Inflammatory macrophage treated with lipopolysaccharide for 4 hours (primary cell): ENCODE measurements at places on chromosomes 13 and 19.
A peak's percentile ranks its signal among the peaks of the same experiment; 100 is the strongest.

- DNase-seq, result no peak
Observed at GRCh38 chr13:111856571-111856970, 210.4 kb upstream of the SOX1 start.

- DNase-seq, result no peak
Observed at GRCh38 chr13:21246761-21247452, 70.4 kb downstream of the MRPL57 start.

DNA sequence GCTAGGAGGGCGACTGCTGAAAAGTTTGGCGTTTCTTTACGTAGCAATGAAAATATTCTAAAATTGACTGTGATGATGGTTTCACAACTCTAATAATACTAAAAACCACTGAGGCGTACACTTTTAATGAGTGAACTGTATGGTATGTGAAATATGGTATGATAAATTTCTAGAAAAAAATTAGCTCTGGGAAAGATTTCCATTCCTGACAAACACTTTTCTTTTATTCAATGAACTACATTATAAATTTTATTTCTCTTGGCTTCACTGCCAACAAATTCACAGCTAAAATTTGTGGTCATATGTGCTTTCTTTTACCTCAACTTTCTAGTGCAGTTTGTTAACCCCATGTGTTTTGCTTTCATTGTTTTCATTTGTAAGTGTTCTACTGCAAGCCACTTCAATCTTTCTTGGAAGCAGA lies 11.1 kb downstream of the ZC3H13 start:
- no peak for DNase-seq

DNA sequence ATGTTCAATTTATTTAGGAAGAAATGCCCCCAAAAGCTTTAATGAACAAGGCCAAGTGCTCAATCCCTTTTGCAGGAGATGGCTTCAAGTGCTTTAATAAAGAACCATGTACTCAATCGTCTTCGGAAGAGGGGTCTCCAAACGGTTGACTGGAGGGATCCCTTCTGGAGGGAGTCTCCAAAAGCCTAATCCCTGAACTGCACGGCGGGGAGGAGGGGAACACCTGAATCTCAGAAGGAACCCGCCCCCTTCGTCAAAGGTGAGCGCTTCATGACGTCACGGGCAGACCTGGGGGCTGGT lies 505 bp downstream of the PAF1 start:
- no peak for DNase-seq

GRCh38 chr19:508204-509150 lies 1.2 kb downstream of the TPGS1 start:
- no peak for DNase-seq

DNA sequence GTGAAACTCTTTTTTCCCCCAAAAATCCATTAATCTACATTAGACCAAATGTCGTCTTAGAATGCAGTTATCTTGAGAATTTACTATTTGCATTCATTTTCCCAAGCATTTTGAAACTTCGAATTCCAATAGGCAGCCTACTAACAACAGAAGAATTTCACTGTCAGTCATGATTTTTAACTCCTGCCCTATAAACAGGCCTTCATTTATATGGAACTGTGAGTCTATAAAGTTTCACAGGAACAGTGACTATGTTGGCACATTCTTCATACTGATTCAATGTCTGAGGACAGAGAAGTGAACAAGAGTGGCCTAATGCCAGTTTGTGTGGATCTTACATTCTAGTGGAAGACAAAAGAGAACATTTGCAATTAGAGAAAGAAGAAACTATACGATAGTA lies 198.0 kb downstream of the PCDH17 start:
- DNase-seq, result no peak

GRCh38 chr13:21850013-21851006 lies 179.4 kb downstream of the FGF9 start:
- no peak for DNase-seq

- no peak for DNase-seq
Observed at GRCh38 chr19:48646722-48647216, 782 bp upstream of the CA11 start.

GRCh38 chr19:47719047-47719859 lies 6.0 kb downstream of the EHD2 start:
- no peak for DNase-seq

- no peak for DNase-seq
Observed at GRCh38 chr19:48988860-48989259, 4.2 kb downstream of the GYS1 start.

DNA sequence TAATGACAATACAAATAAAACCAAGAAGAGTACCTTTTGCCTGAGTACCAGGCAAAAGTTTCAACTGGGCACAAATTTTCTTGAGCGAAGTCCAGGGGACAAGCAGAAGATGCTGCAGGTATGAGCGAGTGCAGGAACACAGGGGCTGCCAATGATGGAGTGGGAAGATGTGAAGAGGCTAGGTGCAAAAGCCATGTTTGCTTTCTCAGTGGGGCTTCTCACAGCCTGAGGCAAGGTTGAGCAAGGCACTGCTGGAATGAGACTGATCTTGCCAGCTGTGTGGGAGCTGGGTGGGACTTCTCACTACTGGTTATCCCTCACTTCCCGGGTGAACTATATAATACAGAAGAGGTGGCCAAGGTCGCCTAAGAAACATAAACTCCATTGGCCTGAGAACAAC lies 1200.7 kb downstream of the SLITRK1 start:
- DNase-seq, result no peak

DNA sequence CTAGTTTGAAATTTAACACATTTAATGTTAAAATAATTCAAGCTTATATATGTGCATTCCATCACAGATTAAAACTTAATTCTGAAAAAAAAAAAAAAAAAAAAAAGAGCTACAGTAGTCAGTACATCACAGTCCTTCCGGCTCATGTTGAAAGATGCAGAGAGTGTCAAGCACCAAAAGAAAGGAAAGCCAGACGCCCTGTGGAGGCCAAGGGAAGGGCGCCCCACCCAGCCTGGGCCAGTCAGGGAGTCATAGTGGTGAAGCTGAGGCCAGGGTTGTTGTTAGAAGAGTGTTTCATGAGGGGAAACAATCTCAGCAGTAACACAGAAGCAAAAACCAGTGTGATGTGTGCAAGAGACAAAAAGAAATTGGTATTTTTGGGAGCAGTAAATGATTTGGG lies 375.3 kb downstream of the MTUS2 start:
- DNase-seq, result no peak

GRCh38 chr19:40737102-40737644 lies 13.1 kb downstream of the ACTMAP start:
- no peak for DNase-seq

DNA sequence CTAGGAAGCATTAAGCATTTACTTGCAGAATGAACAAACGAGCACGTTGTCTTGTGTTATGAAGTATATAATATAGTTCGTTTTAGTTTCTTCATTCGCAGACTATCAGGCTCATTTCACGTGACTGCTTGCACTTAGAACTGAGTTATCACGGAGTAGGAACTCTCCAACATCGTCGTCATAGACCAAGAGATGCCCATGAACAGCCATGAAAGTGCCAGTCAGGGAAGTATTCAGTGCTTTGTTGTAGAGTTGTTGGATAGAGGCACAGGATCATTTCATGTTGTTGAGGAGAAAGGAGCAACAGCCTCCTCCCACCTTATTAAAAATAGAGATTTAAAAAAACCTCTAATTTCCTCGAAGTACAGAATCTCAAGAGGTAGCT lies 977 bp upstream of the IL17D start:
- peak; percentile 43 for DNase-seq

DNA sequence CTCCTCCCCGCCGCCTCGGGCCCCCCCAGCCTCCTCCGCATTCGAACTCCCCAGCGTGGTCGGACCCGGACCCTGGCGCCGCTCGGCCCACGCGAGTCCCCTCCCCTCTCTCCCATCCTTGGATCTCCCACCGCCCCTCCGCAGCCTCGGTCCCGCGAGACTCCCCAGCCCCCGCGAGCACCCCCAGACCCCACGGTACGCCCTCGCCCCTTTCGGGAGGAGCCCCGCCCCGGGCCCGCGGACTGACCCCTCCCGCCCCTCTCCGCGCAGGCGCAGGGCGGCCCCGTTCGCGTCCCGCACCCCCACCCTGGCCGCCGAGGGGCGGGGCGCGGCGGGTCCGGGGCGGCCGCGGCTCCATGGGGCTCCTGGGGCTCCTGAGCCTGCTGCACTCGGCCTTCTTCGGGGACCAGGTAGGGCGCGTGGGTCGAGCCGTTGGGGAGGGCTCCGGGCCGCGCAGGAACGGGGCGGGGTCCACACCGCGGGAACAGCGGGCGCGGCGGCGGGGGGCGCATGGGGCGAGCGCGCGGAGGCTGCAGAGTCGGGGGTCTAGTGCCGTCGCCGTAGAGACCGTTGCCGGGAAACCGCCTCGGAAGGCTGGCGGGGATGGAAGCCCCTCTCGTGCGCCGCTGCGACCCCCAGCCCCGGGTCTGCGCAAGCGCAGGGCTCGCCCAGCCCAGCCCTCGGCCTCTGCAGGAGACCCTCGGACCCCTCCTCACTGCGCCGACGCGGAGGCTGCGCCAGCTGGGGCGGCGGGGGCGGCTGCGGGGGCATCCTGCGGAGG lies 3.8 kb upstream of the APC2 start:
- no peak for DNase-seq

GRCh38 chr13:51542346-51543242 lies 41.7 kb upstream of the WDFY2 start:
- DNase-seq, result no peak

DNA sequence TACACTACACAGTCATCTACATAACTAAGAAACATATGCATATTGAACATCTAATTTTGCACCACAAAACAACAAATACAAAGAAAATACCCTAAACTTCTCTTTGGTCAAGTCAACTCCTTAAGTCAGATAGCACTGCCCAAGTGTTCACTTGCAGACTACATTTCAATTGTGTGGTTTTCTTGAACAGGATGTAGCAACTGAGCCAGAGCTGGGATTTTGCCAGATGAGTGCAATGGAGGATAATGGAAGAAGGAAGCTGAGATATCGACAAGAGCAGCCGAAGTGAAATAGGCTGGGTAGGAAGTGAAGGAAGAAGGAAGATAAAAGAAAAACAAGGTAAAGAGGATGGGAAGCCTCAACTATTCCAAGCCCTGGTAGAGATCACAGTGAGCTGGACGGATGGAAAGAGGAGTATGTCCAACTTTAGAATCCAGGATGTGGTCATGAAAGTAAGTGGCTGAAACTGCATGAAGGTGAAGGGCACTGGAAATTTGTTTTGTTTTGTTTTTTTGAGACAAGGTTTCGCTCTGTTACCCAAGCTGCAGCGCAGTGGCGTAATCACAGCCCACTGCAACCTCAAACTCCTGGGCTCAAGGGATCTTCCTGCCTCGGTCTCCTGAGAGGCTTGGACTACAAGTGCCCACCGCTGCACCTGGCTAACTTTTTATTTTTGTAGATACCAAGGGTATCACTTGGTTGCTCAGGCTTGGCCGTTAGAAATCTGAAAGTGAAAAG lies 15.0 kb downstream of the NUFIP1 start:
- DNase-seq, result peak; percentile 38

GRCh38 chr19:2719920-2720776 lies 1.0 kb downstream of the DIRAS1 start:
- DNase-seq, result peak; percentile 24

GRCh38 chr19:48685583-48685982 lies 10.2 kb upstream of the FUT2 start:
- DNase-seq, result no peak

DNA sequence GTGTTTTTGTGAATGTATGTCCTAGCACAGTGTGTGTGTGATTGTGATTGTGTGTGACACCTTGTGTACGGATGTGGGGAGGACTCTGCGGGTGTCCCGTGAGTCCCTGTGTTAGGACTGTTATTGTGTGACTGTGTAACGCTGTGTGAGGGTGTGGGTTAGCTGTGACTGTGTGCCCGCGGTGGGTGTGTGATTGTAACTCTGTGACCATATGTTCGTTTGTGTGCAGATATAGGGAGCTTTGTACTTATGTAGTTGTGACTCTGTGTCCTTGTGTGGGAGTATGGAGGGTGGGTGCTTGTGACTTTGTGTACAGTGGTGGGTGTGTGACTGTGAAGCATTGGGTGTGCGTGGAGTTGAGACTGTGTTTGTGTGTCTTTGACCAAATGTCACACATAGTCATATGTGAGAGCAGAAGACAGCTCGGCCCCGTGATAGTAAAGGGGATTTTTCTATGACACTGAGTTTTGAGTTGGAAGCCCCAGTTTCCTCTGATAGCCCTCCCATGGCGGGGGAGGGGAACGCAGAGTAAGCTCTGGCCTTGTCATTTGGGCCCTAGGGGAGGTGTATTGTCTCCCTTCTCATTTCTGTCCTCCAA lies 949 bp upstream of the ZNF260 start:
- no peak for DNase-seq

DNA sequence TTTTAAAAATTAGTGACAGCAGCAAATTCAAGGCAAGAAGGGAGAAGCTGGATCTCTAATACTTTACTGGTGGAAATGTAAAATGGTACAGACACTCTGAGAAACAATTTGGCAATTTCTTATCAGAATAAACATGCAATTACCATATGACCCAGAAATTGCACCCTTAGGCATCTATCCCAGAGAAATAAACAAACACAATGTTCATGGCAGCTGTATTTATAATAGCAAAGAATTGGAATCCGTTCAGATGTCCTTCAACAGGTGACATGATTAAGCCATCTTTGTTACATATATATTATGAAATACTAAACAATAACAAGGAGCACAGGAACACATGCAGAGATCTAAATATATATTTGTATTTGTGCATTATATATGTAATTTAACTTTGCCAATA lies 756.5 kb downstream of the SLITRK1 start:
- DNase-seq, result no peak

GRCh38 chr19:6325614-6326013 lies 7.8 kb downstream of the ACER1 start:
- no peak for DNase-seq

DNA sequence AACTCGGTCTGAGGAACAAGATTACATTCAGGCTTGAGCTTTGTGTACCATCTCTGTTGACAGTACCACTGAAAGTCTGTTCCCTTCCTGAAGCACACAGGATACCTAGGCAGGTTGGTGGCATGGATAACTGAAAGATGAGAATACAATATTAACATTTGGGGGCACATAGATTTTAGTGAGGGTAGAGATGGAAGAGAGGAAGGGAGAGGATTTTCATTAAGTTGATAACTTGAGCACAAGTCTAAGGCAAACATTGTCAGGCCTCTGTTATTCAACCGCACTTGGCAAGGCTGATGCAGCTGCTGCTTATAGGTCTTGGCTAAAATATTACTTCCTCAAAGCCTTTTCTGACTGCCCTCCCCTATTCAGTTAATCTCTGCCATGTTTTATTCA lies 10.9 kb downstream of the MIR17HG start:
- DNase-seq, result no peak

DNA sequence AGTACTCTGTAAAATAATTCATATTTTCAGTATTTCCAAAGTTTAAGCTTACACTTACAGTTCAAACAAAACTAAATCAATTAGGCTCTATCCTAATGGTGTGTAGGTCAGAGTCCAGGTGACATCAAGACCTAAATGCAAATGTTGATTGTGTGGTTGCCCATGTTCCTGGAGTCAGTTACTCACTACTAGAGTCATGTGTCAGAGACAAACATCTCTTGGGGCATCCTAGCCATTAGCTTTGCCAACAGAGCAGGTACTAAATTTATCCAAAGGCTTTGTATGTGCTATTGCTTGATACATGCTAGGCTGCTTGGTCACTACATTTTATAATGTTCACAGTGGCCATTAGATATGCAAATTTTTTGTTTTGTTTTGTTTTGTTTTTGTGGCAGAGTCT lies 11.7 kb downstream of the SPRY2 start:
- no peak for DNase-seq
